ENCODE measurements at places on chromosomes 7 and 10.

DNA sequence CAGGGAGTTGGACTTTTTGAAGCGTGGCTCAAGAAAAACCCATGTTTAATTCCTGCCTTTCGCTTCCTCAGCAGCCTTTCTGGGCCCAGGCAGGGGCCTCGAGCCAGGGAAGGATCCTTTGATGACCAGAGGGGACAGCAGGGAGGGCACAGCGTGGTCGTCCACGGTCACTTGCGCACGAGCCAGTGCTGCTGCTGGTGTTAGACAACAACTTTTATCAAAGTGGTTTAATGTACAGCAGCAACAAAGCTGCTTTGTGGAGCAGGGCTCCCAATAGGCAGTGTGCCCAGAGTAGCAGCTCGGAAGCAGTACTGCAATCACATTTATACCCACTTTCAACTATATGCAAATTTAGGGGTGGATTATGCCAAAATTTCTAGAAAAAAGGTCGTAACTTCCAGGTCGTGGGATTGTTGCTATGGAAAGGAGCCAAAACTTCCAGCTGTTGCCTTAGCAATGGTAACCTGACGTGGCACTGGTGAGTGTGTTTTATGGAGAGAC, 6.1 kb downstream of the GIMAP1 start:
- no peaks in the 10 kb centered on the region for H3K36me3 ChIP-seq
- DNase-seq: no peak
- H3K4me1 ChIP-seq: no peaks in the 10 kb centered on the region
- no peak overlapping the region for H3K4me3 ChIP-seq

DNA sequence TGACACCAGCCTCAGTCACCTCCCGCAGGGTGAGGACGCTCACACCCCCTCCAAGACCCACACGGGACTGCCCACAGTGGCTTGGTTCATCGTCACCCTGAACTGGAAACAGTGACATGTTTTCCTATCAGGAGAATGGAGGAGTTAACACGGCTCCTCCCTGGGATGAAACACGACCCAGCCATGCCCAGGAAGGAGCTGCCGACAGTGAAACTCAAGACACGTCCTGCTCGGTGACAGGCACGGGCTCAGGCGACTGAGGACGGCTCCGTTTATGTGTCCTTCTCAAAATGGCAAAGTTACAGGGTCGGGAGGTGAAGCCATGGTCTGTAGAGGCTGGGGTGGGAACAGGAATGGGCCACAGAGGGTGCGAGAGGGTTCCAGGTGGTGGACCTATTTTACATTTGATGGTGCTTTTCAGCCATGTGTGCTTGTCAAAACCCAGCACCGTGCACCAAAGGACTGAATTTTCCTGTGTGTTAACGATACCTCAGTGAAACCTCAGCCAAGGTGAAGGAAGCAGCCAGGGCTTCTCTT, 272.4 kb downstream of the ADARB2 start:
- no peak overlapping the region for H3K4me3 ChIP-seq
- H3K27me3 ChIP-seq: no peaks in the 10 kb centered on the region
- DNase-seq: no peak
- H3K4me1 ChIP-seq: peaks cover 12% of the 10 kb centered on the region
- H3K36me3 ChIP-seq: no peaks in the 10 kb centered on the region

- no peaks in the 10 kb centered on the region for H3K4me1 ChIP-seq
- H3K27ac ChIP-seq: no peak overlapping the region
- no peak overlapping the region for H3K4me3 ChIP-seq
- no peak for DNase-seq
- H3K27me3 ChIP-seq: no peaks in the 10 kb centered on the region
These were observed 24.1 kb upstream of the CARD11 start for GRCh38 chr7:3067606-3068380.

GRCh38 chr10:47372726-47373125, 11.4 kb downstream of the ZNF488 start:
- no peak overlapping the region for H3K27ac ChIP-seq
- H3K27me3 ChIP-seq: no peaks in the 10 kb centered on the region
- DNase-seq: no peak
- H3K4me1 ChIP-seq: peaks cover 3% of the 10 kb centered on the region

DNA sequence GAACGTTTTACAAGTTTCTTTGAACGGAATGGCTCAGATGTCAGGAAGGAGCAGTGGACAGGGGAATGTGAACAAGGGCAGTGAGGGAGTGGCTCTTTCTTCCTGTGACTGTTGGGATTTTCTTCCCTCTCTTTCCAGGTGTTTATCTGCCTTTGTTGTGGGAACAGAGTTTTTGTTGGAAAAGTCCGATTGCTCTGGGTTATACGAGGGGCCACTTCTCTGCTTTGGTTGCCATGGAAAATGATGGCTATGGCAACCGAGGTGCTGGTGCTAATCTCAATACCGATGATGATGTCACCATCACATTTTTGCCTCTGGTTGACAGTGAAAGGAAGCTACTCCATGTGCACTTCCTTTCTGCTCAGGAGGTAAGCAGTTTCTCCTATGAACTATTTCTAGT, 41.4 kb downstream of the ZRANB1 start:
- DNase-seq: no peak
- H3K36me3 ChIP-seq: peaks cover 7% of the 10 kb centered on the region
- H3K4me1 ChIP-seq: no peaks in the 10 kb centered on the region
- no peak overlapping the region for H3K4me3 ChIP-seq

DNA sequence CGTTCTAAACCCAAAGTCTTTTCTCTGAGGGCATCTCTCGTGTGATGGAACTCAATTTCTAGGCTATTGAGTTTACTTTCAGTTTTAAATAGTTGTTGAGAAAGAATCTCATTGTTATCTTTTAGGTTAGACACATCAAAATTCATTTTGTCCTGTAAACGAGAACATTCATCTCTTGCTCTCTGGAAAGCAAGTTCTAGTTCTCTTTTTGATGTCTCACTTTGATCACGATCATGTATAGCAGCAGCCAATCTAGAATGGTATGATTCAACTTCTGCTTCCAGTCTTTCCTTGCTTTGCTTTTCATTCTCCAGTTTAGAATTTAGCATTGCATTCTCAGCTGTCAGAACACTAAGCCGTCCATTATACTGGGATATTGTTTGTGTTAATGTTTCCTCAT, 65.1 kb downstream of the ANKRD26 start:
- H3K27ac ChIP-seq: no peak overlapping the region
- H3K4me1 ChIP-seq: no peaks in the 10 kb centered on the region
- H3K27me3 ChIP-seq: no peaks in the 10 kb centered on the region
- no peak for DNase-seq

DNA sequence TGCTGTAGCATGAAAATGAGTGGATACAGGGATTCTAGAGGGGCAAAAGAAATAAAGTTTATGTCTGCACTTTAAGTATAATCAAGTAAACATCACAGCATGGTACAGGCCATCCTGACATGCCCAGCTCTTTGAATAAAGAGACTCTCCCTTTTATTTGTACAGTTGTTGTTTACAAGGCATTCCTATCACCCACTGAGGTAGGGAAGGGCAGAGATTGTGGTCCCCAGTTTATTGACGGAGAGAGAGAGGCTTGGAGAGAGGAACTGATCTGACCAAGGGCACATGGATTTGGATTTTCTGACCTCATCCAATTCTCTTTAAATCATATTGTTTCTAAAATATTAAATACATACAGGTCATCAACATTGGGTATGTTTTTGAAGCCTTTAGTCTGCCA, 53.9 kb downstream of the TACC2 start:
- H3K4me1 ChIP-seq: peaks cover 16% of the 10 kb centered on the region
- H3K27me3 ChIP-seq: no peaks in the 10 kb centered on the region
- DNase-seq: no peak
- no peaks in the 10 kb centered on the region for H3K36me3 ChIP-seq
- H3K4me3 ChIP-seq: no peak overlapping the region

DNA sequence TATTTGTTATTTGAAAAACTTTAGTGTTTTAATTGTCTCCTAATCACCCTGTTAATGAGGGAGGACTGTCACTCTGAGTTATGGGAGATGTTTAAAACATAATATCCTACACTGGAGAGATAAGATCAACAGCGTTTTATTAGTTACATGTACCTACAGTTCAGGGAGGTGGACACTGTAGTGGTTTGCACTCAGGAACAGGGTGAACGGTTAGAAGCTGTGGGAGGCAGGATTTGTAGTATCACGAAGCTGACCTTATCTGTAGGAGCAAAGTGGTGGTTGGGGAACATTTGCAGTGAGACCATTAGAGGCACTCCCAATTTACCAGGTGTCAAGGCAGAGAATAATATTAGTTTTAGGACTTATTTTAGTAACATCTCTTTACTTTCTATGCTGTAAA, 193.3 kb upstream of the KCND2 start:
- no peak overlapping the region for H3K27ac ChIP-seq
- H3K27me3 ChIP-seq: no peaks in the 10 kb centered on the region
- no peaks in the 10 kb centered on the region for H3K4me1 ChIP-seq
- DNase-seq: no peak
- H3K4me3 ChIP-seq: no peak overlapping the region

DNA sequence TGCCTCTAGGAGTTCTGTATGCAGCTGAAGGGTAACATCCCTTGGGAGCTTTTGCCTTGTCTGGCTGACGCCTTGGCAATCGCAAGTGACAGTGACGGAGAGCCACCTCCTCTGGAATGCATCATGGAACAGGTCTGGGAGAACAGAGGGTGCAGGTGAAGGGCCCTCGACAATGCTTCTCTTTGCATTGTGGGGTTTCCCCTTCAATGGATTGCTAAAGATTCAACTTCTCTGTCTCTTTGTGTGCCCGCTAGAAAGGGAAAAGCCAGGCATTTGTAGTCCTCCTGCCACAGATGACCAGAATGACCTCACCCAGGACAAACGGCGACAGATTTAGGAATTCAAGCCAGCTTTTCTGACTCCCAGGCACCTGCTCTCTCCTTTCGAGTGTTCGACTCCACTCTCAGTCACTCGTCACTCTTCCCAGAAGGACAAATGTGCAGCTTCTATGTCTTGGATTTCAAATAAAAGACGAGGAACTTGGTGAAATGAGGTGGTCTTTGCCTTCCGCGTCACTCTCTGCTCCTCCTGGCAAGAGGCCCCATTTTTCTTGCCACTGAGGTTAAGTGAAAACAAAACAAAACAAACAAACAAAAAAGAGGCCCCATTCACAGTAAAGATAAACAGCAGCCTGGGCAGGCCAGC, 26.1 kb downstream of the IL2RA start:
- H3K36me3 ChIP-seq: no peaks in the 10 kb centered on the region
- DNase-seq: no peak
- no peak overlapping the region for H3K4me3 ChIP-seq
- H3K27me3 ChIP-seq: no peaks in the 10 kb centered on the region

GRCh38 chr7:141792526-141792925, 2.5 kb downstream of the TAS2R5 start:
- no peak for DNase-seq
- no peak overlapping the region for H3K4me3 ChIP-seq
- no peaks in the 10 kb centered on the region for H3K4me1 ChIP-seq
- H3K27ac ChIP-seq: no peak overlapping the region
- H3K27me3 ChIP-seq: no peaks in the 10 kb centered on the region
- H3K36me3 ChIP-seq: no peaks in the 10 kb centered on the region

- H3K27ac ChIP-seq: no peak overlapping the region
- H3K36me3 ChIP-seq: no peaks in the 10 kb centered on the region
- H3K27me3 ChIP-seq: peaks cover 4% of the 10 kb centered on the region
- no peak overlapping the region for H3K4me3 ChIP-seq
- DNase-seq: peak; percentile 82
- no peaks in the 10 kb centered on the region for H3K4me1 ChIP-seq
These were observed 49.3 kb downstream of the PPP1R17 start for GRCh38 chr7:31735991-31736982.

- no peak overlapping the region for H3K27ac ChIP-seq
- DNase-seq: no peak
- no peak overlapping the region for H3K4me3 ChIP-seq
- H3K27me3 ChIP-seq: no peaks in the 10 kb centered on the region
- H3K4me1 ChIP-seq: no peaks in the 10 kb centered on the region
These were observed 263.2 kb downstream of the POU6F2 start for GRCh38 chr7:39240864-39241263.

GRCh38 chr7:45976485-45976856, 55.4 kb upstream of the IGFBP3 start:
- no peak overlapping the region for H3K27ac ChIP-seq
- peaks cover 17% of the 10 kb centered on the region for H3K4me1 ChIP-seq
- DNase-seq: no peak
- no peaks in the 10 kb centered on the region for H3K27me3 ChIP-seq

- H3K36me3 ChIP-seq: no peaks in the 10 kb centered on the region
- H3K4me3 ChIP-seq: no peak overlapping the region
- no peaks in the 10 kb centered on the region for H3K27me3 ChIP-seq
- H3K27ac ChIP-seq: no peak overlapping the region
- H3K4me1 ChIP-seq: no peaks in the 10 kb centered on the region
These were observed 237.3 kb downstream of the NSUN6 start for GRCh38 chr10:18414061-18414460.

DNA sequence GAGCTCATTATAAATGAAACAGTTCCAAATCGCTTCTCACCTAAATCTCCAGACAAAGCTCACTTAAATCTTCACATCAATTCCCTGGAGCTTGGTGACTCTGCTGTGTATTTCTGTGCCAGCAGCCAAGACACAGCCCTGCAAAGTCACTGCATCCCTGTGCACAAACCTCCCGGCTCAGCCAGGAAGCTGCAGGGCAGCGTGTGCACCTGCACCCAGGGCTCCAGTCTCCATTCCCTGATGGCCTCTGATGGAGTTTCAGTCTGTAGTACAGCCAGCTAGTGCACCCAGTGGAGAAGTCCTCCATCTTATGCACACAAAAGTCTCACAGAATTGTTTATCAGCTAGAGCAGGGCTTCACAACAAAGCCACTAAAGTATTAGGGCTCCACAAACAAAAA, 51.1 kb upstream of the PRSS58 start:
- no peaks in the 10 kb centered on the region for H3K4me1 ChIP-seq
- H3K27ac ChIP-seq: no peak overlapping the region
- H3K36me3 ChIP-seq: no peaks in the 10 kb centered on the region

GRCh38 chr7:41870461-41871138, 167.7 kb upstream of the INHBA start:
- no peaks in the 10 kb centered on the region for H3K4me1 ChIP-seq
- DNase-seq: no peak
- no peak overlapping the region for H3K27ac ChIP-seq
- no peaks in the 10 kb centered on the region for H3K27me3 ChIP-seq
- H3K4me3 ChIP-seq: no peak overlapping the region

DNA sequence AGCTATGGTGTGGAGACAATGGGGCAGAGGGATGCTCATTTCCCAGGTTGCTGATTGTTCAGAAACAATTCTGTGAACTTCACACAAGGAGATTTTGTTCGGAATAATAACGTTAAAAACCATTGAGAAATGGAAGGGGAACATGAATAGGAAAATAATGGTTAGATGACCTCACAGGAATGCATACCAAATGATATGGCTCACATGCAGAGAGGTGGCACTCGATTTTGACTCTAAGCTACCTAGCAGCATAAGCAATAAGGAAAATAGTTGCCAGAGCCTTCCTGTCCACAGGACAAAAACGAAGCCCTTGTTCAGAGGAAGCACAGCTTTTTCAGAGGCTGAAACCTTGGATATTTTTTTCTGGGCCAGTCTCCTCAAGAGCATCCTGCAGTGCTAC, 293.1 kb downstream of the ZEB1 start:
- H3K36me3 ChIP-seq: no peaks in the 10 kb centered on the region
- DNase-seq: no peak
- no peak overlapping the region for H3K4me3 ChIP-seq
- H3K27ac ChIP-seq: no peak overlapping the region
- H3K27me3 ChIP-seq: no peaks in the 10 kb centered on the region

All from hepatocyte (in vitro differentiated cells).